PC-9 (cell line): ENCODE measurements at places on chromosomes 6 and 20. TPM values are rescaled to one million over a fixed set of nuclear protein-coding genes. Genes with fewer than 3 reads are reported as not detected.

DNA sequence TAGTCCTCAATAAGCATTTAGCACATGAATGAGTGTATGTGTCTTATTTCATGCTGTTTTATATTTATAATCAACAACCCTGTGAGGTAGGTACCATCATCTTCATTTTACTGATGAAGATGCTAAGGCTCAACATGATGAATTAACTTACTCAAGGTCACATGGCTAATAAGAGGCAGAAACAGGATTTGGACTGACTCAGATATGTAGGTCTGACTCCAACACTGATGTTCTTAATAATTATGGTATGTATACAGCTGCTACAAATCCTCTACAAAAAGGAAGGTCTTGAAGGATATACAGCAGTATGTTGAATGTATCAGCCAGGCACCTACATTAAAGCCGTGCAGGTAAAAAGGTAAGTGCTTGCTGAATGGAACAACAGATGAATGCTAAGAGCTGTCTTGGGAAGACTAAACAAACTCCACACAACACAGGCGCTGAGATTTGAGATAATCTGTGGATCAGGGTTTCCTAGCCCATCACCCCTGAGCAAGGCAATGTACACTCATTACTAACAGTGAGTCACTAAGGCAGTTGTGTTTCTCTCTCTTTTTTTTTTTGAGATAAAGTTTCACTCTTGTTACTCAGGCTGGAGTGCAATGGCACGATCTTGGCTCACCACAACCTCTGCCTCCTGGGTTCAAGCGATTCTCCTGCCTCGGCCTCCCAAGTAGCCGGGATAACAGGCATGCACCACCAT lies 31.9 kb downstream of the TTI1 start:
- peaks cover 9% of the 10 kb centered on the region for H3K36me3 ChIP-seq
- no peaks in the 10 kb centered on the region for H3K27me3 ChIP-seq
- DNase-seq = peak; percentile 22
- no peaks in the 10 kb centered on the region for H3K4me1 ChIP-seq
- no peak overlapping the region for H3K27ac ChIP-seq

DNA sequence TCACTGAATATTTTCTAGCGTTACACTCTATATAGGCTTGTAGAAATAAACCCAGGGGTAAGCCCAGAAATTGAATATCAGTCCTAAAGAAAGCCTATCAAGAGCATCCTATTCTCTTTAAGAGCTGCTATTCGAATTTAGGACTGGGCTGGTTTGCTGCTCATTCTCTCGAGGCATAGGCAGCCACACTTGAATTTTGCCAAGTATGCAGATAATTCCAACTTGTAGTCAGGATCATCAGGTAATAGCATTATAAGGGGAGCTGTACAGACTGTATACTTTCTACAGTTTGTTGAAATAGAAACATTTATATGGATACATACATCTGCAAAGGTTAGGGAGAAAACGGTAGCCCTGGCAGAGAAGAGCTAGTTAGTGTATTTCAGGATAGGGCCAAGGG lies 2.1 kb upstream of the ZBTB2 start:
- H3K4me1 ChIP-seq = peaks cover 44% of the 10 kb centered on the region
- DNase-seq = no peak
- peak overlapping the region; percentile 98; the same call in 1 of the 2 replicates for H3K27ac ChIP-seq
- H3K27me3 ChIP-seq = no peaks in the 10 kb centered on the region
- H3K4me3 ChIP-seq = peak overlapping the region; percentile 64; the same call in 1 of the 2 replicates
- H3K36me3 ChIP-seq = peaks cover 15% of the 10 kb centered on the region

DNA sequence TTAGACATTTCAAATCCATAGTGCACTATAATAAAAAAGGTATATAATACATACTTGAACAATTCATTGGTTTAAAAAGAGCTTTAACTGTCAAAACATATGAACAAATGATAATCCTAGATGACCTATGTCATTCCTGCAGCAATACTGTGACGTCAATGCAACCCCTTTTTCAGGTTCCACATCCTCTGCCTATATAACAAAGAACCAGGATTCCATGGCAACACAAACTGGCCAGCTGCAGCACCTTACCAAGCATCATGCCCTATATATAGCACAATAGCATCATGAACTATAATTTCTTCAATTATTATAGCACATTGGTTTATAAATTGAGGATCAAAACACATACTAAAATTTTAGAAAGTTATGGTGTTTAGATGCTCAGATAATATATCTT lies 578 bp upstream of the PTCHD4 start:
- no peak overlapping the region for H3K4me3 ChIP-seq
- DNase-seq = no peak
- H3K27me3 ChIP-seq = no peaks in the 10 kb centered on the region
- no peaks in the 10 kb centered on the region for H3K4me1 ChIP-seq
- no peak overlapping the region for H3K27ac ChIP-seq

- no peak for DNase-seq
- H3K27me3 ChIP-seq = no peaks in the 10 kb centered on the region
- no peaks in the 10 kb centered on the region for H3K36me3 ChIP-seq
- no peak overlapping the region for H3K4me3 ChIP-seq
- no peak overlapping the region for H3K27ac ChIP-seq
Measured at GRCh38 chr6:31423550-31423949, 20.2 kb downstream of the MICA start.

Gene THBD
- total RNA-seq = 1.7 and 3.0 TPM in 2 replicates

Gene TBX18
- not detected in 2 replicates for total RNA-seq

- H3K4me3 ChIP-seq = no peak overlapping the region
- peaks cover 37% of the 10 kb centered on the region for H3K4me1 ChIP-seq
- no peaks in the 10 kb centered on the region for H3K27me3 ChIP-seq
- H3K27ac ChIP-seq = peak overlapping the region; percentile 38
- peaks cover 18% of the 10 kb centered on the region for H3K36me3 ChIP-seq
- peak; percentile 82 for DNase-seq
Measured at GRCh38 chr20:47546184-47547033, 44.7 kb downstream of the NCOA3 start.
